ENCODE measurements at places on chromosomes 1 and 21. TPM values are rescaled to one million over a fixed set of nuclear protein-coding genes. Genes with fewer than 3 reads are reported as not detected.

RAB42 gene
- total RNA-seq = 2.3 TPM

LIN28A gene
- not detected for total RNA-seq

PLEKHG5 gene
- total RNA-seq = 5.2 TPM

ITLN2 gene
- total RNA-seq = not detected

CNKSR1 gene
- 0.45 TPM for total RNA-seq

LCE1F gene
- not detected for total RNA-seq

CCDC185 gene
- total RNA-seq = 0.13 TPM

VPS13D gene
- total RNA-seq = 9.9 TPM

NES gene
- total RNA-seq = 1.2 TPM

OR2AK2 gene
- not detected for total RNA-seq

ZBTB7B gene
- 21.4 TPM for total RNA-seq

MNDA gene
- total RNA-seq = not detected

KCNA3 gene
- not detected for total RNA-seq

LEMD1 gene
- total RNA-seq = not detected

CRYZL1 gene
- total RNA-seq = 16.6 TPM

Measured in A549 treated with CpdA at 1 μM for 4 hours (cell line).